ENCODE measurements at places on chromosomes 16 and 17. TPM values are rescaled to one million over a fixed set of nuclear protein-coding genes. Genes with fewer than 3 reads are reported as not detected.
A peak's percentile ranks its signal among the peaks of the same experiment; 100 is the strongest.

The ABCA3 gene
- 4.9 TPM for total RNA-seq

The FKBP10 gene
- total RNA-seq: 446 TPM

DNA sequence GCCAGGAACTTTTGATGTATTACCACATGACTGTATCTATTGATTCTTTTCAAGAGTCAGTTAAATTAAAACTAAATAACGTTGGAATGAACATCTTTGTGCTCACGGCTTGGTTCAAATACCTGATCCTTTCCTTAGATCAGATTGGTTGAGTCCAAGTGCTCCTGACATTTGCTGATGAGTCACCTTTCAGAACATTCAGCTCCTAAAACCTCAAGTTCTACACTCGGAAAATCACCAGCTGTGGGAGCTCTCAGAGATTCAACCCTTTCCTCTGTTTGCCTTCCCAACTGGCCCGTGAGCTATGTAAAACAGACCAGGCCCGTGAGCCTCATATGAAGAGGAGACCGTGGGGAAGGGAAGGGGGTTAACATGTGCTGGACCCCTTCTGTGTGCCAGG is 68.1 kb downstream of the RTN4RL1 start:
- DNase-seq: peak; percentile 54

DNA sequence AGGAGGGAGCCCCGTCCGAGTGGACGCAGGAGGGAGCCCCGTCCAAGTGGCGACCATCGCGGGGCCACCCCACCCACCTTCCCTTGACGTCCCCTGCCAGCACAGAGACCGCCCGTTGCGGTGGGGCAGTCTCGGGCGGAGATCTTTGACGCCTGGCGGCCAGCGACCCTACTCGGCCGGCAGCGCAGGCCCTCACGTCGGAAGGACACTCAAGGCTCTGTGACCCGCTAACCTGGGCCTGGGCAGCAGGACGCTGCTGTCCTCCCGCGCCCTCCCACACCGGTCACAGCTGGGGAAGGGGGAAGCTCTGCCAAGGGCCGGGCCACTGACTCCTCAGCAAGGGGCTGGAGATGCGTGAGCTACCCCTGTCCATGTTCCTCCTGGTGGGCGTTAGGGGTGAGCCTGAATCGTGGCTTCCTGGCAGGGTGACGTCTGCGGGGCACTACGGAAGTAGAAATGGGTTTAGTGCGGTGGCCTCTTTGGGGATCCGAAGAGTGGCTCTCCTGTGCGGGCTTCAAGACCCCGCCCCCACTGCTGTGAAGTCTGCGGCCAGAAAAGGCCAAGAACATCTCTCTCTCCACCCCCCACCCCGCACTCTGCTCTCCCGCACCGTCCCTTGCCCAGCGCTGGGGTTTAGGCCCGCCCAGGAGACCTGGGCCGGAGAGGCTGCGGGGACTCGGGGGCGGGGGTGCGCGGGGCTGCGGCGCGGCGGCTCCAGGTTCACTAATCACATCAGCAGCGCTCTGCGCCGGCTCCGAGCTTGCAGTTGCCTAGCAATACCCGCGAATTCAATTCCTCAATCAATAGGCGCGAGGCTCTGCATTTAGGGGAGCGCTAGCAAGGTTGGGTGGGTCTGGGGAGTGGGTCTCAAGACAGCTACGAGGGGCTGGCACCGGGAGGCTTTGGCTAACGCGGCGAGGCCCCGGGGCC is 5.8 kb downstream of the CBX8 start:
- DNase-seq: no peak

DNA sequence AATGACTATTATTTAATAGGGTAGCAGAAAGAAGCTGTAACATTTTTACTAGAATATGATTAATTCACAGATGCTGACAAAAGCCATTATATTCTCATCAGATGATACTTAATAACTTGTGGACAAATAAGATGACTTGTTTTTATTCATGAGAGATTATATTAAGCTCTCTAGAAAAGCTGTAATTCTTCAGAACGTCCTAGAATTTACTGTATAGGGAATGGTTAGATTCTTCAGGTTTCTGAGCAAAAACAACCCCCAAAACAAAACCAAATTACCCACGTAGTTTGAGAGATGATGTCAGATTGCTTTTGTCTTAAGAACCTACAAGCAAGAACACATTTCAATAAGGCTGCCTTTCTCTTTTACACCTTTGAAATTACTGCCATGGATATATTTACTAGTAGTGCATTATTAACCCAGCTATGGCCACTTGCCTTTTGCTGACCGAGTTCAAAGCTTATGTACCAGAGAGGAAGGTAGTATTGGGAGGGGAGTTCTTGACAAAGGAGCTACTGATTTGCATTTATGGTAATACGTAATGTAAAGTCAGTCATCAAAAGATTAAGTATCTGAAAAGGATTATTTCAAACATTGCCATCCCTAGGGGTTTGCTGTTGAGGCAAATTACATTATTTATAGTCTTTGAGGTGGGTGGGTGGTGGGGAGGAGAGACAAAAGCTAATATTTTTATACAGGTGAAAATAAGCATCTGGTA is 51.7 kb downstream of the NLK start:
- no peak for DNase-seq

Measured in astrocyte (in vitro differentiated cells and primary cell).